ENCODE measurements at places on chromosomes 13 and 19.

- DNase-seq = no peak
These were observed 23.3 kb downstream of the HNRNPM start for GRCh38 chr19:8468124-8468523.

DNA sequence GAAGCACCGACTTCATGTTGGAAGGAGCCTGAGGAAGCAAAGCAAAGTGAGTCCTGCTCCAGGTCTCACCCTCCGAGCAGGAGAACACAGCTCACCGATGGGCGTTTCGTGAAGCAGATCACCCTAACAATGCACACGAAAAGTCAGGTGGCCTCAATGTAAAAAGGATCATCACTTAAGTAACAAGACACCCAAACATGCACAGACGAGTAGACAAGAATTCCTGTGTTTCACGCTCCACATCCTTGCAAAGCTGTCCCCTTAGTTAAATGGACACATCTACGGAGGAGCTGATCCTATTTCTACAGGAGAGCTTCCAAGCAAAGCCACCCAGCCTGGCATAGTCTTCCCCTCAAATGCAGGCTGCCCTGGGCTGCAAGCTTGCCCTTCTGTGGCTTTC lies 66.2 kb downstream of the SLC15A1 start:
- DNase-seq = no peak

- no peak for DNase-seq
These were observed 249.4 kb upstream of the PCDH20 start for GRCh38 chr13:61664801-61665705.

- DNase-seq = no peak
These were observed 10.6 kb downstream of the KHSRP start for GRCh38 chr19:6413721-6414643.

- no peak for DNase-seq
These were observed 243.6 kb upstream of the CSNK1A1L start for GRCh38 chr13:37348916-37349643.

DNA sequence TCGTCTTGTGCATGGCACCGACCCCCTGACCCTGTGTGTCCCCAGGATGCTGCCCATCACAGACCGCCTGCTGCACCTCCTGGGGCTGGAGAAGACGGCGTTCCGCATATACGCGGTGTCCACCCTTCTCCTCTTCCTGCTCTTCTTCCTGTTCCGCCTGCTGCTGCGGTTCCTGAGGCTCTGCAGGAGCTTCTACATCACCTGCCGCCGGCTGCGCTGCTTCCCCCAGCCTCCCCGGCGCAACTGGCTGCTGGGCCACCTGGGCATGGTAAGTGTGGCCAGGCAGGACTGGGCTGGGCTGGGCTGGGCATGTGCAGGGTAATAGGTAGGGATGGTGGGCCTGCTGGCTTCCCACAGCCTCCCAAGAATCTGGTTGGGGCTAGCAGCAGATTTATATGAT lies 17.0 kb downstream of the CYP4F22 start:
- no peak for DNase-seq

DNA sequence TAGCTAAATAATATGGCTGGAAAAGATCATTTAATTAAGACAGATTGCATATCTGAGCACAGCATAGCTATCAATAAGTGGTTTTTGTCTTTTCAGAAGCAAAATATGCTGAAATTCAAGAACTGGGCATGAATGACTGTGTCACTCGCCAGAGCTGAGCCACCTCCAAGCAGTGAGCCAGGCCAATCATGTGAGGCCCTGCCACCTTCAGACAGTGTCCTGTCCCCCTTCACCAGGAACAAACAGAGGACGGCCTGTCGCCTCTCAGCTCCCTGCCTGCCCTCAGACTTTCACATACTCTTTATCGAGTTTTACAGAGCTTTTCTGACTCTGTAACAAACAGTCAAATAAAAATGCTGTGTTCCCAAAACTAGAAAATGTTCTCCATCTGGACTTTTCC lies 171.0 kb upstream of the TSC22D1 start:
- no peak for DNase-seq

DNA sequence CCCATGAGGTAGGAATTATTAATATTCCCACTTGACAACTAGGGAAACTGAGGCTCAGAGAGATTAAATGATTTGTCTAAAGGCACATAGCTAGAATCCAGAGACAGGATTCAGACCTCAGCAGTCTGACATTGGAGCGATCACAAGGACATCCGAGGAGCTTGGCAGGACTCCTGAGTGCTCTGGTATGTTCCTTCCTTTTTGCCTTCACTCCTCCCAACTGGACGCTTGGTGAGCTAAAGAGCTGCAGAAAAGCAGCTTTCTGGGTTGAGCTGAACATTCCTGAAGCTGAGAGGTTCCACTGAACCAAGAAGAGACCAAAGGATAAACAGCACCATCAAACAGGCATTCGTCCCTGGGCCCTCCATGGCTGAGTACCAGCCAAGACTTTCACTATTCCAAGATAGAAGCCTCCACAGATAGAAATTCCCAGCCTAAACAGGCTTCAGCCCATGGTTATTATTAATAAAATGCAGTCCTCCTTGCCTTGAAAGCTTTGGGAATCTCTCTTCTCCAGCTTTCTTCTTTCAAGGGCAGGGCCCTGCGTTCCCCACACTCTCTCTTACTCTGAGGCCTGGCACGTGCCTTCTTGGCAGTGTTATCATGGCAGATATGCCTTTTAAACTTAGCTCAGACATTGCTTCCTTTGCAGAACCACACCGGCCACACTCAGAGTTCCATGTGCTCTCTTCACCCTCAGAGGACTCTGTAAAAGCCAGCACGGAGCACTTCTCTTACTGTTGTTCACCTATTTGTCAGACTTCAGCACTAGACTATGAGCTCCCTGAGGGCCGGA lies 97.1 kb downstream of the CYSLTR2 start:
- DNase-seq = no peak

DNA sequence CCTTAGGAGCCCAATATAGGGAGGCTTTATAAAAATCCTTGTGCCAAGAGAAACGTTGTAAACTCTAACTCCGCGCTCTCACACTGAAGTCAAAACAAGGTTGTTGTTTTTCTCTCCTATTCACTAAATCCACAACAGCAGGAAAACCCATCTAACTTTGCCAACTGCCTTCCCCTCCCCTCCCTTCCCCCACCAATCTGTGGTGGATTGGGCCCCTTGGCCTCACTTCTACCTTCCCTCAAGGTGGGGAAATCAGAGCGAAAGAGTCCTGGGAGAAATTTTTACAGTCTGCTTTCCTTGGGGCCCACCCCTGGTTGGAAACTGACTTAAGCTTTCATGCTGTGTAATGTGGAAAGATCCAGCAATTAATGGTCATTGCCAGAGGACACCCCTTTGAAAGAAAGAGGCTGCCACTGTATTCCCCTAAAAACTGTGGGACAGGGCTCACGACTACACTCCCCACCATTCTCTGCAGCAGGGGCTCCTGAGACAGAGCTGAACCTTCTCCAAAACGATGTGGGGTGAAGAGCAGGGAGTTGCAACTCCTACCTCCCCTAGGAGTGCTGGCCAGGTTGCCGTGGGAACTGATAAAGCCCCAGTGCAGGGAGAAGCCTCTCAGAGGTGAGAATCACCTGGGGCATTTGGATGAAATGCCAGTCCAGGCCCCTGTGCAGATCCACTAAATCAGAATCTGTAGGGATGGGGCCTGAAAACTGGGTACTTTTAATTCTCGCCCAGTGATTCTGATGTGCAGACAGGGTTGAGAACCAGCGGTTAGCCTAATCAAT lies 1.1 kb downstream of the DHRS12 start:
- no peak for DNase-seq

DNA sequence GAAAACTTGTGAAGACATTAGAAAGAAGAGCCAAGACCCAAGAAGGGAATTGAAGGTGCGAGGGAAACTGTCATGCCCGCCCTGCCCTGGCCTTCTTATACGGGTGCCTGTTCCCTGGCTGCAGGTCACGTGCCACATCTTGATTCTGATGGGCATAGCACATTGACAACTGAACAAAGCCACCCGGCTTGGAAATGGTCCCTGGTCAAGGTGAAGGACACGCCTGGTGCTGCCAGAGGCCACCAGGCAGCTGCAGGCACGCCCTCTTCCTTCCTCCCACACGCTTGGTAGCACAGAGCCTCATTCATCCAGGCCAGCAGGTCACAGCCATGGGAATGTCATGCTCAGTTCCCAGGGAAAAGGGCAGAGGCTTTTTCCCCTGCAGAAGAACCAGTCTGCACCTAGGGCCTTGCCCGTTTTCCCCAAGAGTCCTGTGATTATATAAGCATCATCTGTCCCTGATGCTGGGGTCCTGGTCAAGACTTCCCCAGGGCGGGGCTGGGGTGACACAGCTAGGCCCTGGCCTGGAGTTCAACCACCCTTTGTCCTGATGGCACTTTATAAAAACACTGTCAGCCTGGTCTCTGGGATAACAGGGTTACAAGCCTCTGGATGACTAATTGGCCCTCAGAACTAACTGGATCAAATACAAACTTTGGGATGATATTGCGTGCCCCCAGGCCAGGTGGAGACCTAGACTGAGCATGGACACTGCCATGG lies 56.0 kb downstream of the CDADC1 start:
- DNase-seq = no peak

- DNase-seq = no peak
These were observed 61.6 kb upstream of the GPR12 start for GRCh38 chr13:26822146-26822545.

DNA sequence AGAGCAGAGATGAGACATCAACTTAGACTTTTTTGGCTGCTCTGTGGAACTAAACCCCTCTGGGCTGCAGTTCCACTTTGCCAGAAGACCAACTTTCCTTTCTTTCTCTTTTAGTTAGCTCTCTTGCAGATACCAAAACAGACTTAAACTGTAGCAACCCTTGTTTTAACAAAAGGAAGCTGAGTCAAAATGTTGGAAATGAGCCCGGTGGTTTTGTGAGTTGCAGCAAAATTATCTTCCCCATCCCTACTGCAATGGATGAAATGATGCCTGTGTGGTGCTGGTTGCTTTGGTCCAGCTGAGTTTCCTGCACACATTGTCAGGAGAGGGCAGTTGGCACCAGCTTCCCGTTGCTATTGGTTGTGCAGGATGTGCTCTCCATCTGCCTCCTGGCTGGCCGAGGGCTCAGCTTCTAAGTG lies 115.3 kb downstream of the LRCH1 start:
- DNase-seq = peak; percentile 21

DNA sequence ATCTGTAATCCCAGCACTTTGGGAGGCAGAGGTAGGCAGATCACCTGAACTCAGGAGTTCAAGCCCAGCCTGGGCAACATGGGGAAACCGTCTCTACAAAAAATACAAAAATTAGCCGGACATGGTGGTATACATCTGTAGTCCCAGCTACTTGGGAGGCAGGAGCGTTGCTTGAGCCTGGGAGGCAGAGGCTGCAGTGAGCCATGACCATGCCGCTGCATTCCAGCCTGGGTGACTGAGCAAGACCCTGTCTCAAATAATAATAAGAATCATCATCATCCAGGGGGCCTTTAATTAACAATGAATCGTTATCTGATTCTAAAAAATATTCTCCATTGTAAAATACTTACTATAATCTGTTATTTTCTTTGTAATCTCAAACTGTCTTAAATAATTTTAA lies 283.4 kb downstream of the DACH1 start:
- no peak for DNase-seq

GRCh38 chr13:43285933-43286597 lies 262.7 kb downstream of the DNAJC15 start:
- DNase-seq = no peak

GRCh38 chr13:44365008-44365407 lies 8.6 kb upstream of the SERP2 start:
- no peak for DNase-seq

- DNase-seq = no peak
These were observed 10.6 kb downstream of the NOP53 start for GRCh38 chr19:47755762-47756626.

GRCh38 chr13:51613535-51613934 lies 29.3 kb downstream of the WDFY2 start:
- DNase-seq = no peak

- peak; percentile 2 for DNase-seq
These were observed 934 bp downstream of the N4BP2L2 start for GRCh38 chr13:32537580-32538142.

DNA sequence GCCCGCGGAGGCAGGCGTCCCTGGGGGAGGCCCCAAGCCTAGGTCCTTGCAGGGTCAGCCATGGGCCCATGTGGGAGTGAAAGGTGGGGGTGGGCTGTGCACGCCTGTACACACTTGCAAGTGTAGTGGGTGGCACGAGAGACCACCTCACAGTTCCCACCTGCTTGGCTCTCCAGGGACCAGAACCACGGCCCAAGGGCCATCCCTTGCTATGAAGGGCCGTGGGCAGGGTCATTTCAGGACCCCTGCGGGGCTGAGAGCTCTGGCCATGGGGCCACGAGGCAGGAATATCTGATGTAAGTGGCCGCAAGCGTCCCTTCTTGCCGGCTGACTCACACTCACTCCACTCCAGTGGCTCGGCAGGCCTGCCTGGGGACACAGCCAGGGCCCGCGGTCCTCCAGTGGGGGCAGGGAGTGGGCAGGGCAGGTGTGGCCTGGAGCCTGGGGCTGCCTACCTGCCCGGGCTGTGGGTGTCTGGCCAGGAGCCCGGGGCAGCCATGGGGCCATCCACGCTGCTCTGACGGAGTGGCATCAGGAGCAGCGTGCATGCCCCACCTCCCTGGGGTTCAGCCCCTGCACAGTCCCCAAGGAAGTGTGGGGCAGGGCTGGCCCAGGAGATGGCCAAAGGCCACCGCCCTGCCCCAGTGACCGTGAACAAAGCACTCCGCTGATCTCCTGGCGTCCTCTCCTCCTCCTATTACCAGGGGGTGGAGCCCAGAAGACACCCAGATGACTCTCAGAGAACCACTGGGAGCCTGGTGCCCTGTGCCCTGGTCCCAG lies 8.6 kb upstream of the MKNK2 start:
- DNase-seq = no peak

GRCh38 chr13:44678197-44678596 lies 102.1 kb upstream of the TSC22D1 start:
- no peak for DNase-seq

DNA sequence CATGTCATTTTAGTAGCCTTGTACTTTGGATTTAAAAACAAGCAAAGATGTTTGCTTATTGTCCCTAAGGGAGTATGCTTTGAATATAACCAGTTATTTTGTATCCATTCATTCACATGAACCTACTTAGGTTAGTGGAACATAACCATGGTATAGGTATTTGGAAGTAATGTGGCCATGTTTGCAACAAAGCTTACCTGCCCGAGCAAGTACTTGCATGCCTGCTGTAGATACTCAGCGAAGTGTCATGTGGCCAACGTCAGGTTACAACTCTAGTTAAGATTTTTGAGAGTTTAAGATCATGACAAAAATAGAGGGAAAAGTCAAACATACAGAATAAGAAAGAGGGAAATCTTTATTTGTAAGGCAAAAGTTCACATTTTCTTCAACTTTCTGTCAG lies 57.2 kb downstream of the COG6 start:
- DNase-seq = no peak

DNA sequence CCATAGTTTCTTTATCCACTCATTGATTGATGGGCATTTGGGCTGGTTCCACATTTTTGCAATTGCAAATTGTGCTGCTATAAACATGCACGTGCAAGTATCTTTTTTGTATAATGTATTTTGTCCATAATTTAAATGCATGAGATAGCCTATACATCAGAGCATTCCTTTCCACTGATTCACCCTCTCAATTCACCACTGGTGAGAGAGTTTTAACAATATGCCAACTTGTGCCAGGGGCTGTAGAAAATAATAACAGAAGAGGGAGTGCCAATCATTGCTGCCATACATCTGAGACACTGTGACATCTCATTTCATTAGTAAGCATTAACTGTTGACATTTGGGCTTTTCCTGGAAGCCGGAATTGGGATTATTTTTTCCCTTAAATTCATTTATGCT lies 125.1 kb downstream of the RAP2A start:
- no peak for DNase-seq

GRCh38 chr13:64410276-64411053 lies 2819.7 kb downstream of the PCDH9 start:
- no peak for DNase-seq

- DNase-seq = peak; percentile 65
These were observed 1158.0 kb downstream of the EFNB2 start for GRCh38 chr13:105377452-105377851.

Data from putamen (tissue), 1 donor.